ENCODE measurements at places on chromosomes 16 and 17.

DNA sequence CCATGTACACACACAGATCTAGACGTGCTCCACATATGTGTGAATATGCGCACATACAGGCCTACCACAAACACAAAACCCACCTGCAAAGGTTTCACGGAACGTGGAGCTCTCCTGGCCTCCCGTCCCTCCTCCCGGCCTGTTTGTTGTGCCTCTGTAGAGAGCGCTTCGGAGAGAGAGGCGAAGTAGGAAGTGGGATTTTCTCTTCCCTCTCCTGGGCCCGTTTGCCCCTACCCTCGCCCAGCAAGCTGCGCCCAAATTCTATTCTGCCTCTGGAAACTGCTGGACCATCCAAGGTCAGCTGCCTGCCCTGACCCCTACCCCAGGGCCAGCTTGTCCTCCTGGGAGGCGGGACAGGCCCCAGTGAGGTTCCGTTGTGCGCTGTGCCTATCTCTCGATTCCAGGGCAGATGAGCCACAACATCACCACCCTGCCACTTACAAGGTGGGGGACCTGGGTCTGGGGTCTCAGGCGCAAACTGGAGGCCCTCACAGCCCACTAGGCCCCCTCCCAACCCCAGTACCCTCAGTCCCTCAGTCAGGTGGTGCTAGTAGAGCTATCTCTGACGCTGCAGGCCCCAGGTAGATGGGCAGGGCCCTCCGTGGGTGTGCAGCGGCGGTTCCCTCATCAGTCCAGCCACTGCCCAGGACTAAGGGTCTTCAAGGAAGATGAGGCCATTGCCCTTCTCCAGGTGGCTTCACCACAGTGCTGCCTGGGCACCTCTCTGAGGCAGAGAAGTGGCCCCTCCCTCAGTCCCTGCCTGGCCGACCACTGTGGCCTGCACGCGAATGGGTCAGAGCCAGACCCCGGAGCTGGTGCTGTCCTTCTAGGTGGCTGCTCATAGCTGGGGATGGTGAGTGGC is 54.2 kb downstream of the BEAN1 start:
- DNase-seq = no peak

GRCh38 chr16:1917056-1917664 is 1.1 kb downstream of the HS3ST6 start:
- no peak for DNase-seq

GRCh38 chr17:10130677-10131076 is 67.7 kb downstream of the GAS7 start:
- DNase-seq = no peak

GRCh38 chr17:7261379-7262191 is 693 bp downstream of the CLDN7 start:
- no peak for DNase-seq

DNA sequence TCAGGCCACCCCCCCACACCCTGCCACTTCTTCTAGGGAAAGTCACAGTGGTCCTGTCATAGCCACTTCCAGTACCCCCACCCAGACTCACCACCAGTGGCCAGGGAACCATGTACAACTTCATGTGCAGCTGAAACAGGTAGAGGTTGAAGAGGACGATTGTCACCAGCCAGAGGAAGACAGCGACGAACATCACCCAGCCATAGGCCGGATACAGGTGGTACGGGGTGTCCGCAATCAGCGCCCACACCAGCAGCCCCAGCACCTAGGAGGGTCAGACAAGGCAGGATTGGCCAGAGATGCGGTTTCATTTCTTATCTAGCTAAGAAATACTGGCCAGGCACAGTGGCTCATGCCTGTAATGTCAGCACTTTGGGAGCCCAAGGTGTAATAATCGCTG is 16.7 kb downstream of the ARL2BP start:
- no peak for DNase-seq
